ENCODE measurements at places on chromosomes 4 and X. TPM values are rescaled to one million over a fixed set of nuclear protein-coding genes. Genes with fewer than 3 reads are reported as not detected.

GRCh38 chr4:36317721-36318120, 36.3 kb downstream of the DTHD1 start:
- DNase-seq, result no peak
- H3K4me1 ChIP-seq, result peaks cover 83% of the 10 kb centered on the region
- peaks cover 3% of the 10 kb centered on the region for H3K36me3 ChIP-seq
- peak overlapping the region; percentile 3 for H3K27ac ChIP-seq
- H3K27me3 ChIP-seq, result no peaks in the 10 kb centered on the region
- peak overlapping the region; percentile 0 for H3K4me3 ChIP-seq

- no peaks in the 10 kb centered on the region for H3K27me3 ChIP-seq
- H3K27ac ChIP-seq, result no peak overlapping the region
- no peak overlapping the region for H3K4me3 ChIP-seq
- no peak for DNase-seq
- H3K36me3 ChIP-seq, result peaks cover 4% of the 10 kb centered on the region
Observed at GRCh38 chr4:98609934-98610333, 48.5 kb downstream of the TSPAN5 start.

DNA sequence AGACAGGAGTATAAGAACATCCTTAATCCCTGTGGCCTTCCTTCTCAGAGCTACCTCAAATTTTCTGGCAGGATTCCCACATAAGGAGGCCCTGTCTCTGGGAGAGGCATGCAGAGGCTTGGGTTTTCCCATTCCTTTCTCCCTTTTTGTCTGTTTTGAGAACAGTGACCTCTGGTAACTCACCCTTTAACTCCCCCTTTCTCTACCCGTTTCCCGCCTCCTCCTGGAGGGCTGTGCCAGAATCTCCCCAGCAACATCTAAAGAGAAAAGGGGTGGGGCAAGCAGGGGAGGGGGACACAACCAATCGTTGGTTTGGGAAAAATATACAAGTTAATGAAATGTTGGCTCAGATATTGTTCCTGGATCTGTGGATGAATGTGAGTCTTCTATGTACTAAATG, 303.7 kb upstream of the IRS4 start:
- no peaks in the 10 kb centered on the region for H3K36me3 ChIP-seq
- DNase-seq, result no peak
- H3K4me1 ChIP-seq, result peaks cover 11% of the 10 kb centered on the region
- H3K4me3 ChIP-seq, result no peak overlapping the region
- peaks cover 6% of the 10 kb centered on the region for H3K27me3 ChIP-seq
- H3K27ac ChIP-seq, result no peak overlapping the region

Gene LGI2
- total RNA-seq, result not detected

Gene USP17L19
- not detected for total RNA-seq

Gene SGMS2
- total RNA-seq, result 0.22 TPM

Measured in activated T-cell treated with anti-CD3 and anti-CD28 coated beads, Interleukin-2, amount 50 U/mL, for 72 hours (primary cell).